Activated CD4-positive, alpha-beta T cell treated with anti-CD3 and anti-CD28 coated beads, Interleukin-2, amount 50 U/mL, for 4 hours (primary cell): ENCODE measurements at places on chromosomes 2 and 18.
A peak's percentile ranks its signal among the peaks of the same experiment; 100 is the strongest.

GRCh38 chr2:202121532-202122162 is 48.6 kb downstream of the KIAA2012 start:
- DNase-seq, result no peak

DNA sequence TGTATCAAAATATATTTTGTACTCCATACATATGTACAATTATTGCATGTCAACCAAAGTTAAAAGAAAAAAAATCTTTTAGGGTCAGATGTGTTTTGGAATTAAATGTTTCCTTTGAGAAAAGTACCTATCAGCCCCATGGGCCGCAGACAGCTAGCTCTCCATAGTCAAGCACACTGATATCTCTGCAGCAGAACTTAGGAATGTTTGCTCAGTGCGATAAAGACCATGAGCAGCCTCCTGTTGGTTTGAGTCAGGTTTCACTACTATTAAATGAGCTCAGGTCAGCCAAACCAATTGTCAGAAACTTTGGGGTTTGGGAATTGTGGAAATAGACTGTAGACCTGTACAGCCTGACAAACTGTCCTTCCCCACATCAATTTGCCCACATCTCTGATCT is 33.7 kb downstream of the LCT start:
- DNase-seq, result no peak

DNA sequence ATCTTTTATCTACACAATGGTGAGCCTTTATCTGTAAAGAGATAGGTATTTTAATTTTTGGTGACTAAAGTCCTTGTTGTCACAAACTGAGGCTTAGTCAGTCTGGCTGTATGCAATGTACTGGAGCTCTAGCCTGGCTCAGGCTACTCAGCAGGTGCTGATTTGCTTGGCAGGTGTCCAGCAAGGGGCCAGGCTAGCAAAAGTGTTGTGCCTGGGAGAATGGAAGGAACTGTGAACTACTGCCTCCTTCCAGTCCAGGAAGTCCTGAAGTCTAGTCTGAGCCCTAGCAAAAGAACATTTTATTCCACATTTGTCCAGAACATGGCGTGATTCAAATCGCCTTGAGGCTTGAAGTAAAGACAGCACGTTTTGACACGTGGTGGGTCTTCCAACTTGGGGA is 260.5 kb downstream of the CCDC85A start:
- no peak for DNase-seq

DNA sequence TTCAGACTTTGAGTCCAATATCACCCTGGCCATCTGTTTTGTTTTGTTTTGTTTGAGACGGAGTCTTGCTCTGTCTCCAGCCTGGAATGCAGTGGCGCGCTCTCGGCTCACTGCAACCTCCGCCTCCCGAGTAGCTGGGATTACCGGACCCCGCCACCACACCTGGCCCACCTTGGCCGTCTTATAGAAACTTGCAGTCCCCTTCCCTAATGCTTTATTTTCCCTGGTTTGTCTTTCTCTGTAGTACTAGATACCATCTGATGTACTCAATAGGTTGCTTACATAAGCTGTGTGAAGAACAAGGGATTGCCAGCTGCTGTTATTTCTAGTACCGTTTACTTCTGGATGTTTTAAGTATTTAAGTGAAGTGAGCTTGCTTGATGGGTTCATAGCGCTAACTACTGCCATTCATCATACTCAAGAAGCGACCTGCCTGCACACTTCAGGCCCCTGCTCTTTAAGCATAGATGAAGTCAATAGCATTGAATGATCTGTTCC is 1.2 kb downstream of the RPL31 start:
- DNase-seq, result no peak

GRCh38 chr18:54222922-54223567 is 1.4 kb downstream of the MBD2 start:
- DNase-seq, result peak; percentile 25

- DNase-seq, result no peak
Observed at GRCh38 chr2:166862468-166863132, 25.7 kb upstream of the XIRP2 start.

GRCh38 chr2:75416420-75417342 is 144.1 kb downstream of the EVA1A start:
- DNase-seq, result no peak

DNA sequence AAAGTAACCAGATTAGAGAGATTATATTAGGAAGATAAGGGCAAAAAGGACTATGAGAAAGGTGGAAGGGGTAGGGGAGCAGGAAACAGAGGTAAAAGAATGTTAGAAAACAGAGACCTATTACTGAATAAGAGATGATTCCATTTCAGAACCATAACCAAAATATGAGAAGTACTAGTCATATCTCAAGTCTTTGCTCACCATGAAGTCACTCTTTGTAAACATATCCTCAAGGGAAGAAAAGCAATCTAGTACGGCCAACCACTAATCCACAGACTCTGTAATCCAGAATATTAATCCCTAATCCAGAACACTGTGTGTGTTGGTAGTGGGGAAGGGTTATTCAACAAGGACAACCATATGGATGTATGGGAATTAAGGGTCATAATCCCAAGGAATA is 92.0 kb downstream of the CDCA7 start:
- DNase-seq, result no peak

GRCh38 chr2:225354281-225354774 is 45.2 kb upstream of the NYAP2 start:
- DNase-seq, result no peak

GRCh38 chr2:70118798-70119454 is 31.6 kb downstream of the PCBP1 start:
- no peak for DNase-seq

DNA sequence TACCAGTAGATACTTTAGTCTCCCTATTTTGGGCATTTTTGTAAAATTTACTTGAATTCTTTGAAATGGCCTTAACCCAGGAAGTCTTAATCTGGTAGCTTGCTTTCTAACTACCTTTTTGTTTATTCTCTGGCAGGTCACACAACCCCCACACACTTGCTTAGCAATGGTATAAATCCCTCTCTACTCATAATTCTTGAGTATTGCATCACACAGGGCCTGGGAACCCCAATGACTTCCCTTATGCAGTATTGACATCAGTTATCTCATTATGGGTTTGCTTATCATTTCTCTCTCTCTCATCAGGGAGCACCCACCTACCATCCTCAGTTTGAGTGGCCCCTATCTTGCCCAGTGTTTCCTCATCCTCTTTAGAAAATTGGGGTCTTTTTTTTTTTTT is 207.1 kb downstream of the KCNS3 start:
- DNase-seq, result no peak

GRCh38 chr18:61643884-61644647 is 248.7 kb downstream of the RNF152 start:
- no peak for DNase-seq

GRCh38 chr18:70452501-70452900 is 163.7 kb downstream of the SOCS6 start:
- DNase-seq, result no peak

GRCh38 chr2:8281950-8282857 is 399.7 kb upstream of the ID2 start:
- no peak for DNase-seq

DNA sequence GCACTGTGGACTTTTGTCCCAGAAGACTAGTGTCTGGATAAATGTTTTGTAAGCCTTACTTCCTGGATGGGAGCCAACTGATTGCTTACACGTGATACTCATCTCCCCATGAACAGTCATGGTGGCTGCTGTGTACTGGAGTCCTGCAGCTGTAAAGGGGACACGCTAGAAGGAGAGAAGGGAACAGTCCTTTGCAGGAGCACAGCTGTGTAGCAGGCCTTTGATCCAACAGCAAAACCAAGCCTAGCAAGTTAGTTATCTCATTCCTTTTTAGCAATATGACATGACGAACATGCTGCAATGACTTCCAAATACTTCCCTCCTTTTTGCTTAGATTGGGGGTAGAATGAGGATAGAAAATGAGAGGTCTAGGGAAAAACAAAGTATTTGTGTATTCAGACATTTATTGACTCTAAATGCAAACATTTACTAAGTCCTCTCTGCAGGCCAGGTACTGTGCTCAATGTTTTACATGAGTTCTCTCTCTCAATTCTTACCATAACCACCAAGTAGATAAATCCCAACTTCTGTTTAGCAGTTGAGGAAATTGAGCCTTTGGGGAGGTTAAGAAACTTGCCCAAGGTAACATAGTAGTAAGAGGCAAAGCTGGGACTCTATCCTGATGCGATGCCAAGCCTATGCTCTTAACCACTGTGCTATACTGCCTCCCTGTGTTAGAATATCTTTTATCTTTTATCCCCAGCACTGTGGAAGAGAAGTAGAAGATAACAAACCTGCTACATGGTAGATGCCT is 55.4 kb upstream of the CD28 start:
- no peak for DNase-seq
